Activated CD4-positive, alpha-beta memory T cell treated with anti-CD3 and anti-CD28 coated beads for 36 hours (primary cell): ENCODE measurements at places on chromosomes 4 and X. TPM values are rescaled to one million over a fixed set of nuclear protein-coding genes. Genes with fewer than 3 reads are reported as not detected.

DNA sequence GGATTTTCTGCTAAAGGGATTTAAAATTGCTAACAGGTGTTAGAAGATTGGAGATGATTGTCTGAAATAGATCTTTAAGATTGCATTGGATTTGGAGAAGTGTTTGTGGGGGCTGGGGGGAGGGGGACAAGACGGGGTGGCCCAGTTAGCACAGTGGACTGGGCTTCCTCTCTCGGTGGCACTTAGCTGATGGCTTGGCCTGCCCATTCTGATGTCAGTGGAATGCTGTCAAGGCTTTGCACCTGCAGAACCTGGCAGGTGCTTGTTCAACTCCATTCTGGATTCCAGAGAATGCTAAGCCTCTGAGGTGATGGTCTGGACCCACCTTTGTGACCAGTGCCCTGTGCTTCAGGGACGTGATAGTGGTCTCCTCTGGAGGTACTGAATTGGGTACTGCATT, 43.7 kb downstream of the ADD1 start:
- H3K4me1 ChIP-seq = no peaks in the 10 kb centered on the region
- H3K36me3 ChIP-seq = peaks cover 30% of the 10 kb centered on the region
- H3K27me3 ChIP-seq = no peaks in the 10 kb centered on the region

- DNase-seq = no peak
- H3K4me3 ChIP-seq = peak overlapping the region; percentile 39
- H3K27ac ChIP-seq = peak overlapping the region; percentile 86
Measured at GRCh38 chrX:45755703-45756102, 555.0 kb upstream of the DIPK2B start.

- H3K27me3 ChIP-seq = no peaks in the 10 kb centered on the region
- H3K27ac ChIP-seq = no peak overlapping the region
- H3K4me3 ChIP-seq = no peak overlapping the region
- no peaks in the 10 kb centered on the region for H3K36me3 ChIP-seq
- H3K4me1 ChIP-seq = peaks cover 2% of the 10 kb centered on the region
- DNase-seq = no peak
Measured at GRCh38 chrX:24306440-24306839, 7.4 kb downstream of the SUPT20HL2 start.

- H3K4me1 ChIP-seq = no peaks in the 10 kb centered on the region
- no peaks in the 10 kb centered on the region for H3K36me3 ChIP-seq
- DNase-seq = peak; percentile 69
- H3K27me3 ChIP-seq = peaks cover 2% of the 10 kb centered on the region
- no peak overlapping the region for H3K27ac ChIP-seq
- H3K4me3 ChIP-seq = no peak overlapping the region
Measured at GRCh38 chrX:153539171-153539978, 21.9 kb downstream of the ATP2B3 start.

DNA sequence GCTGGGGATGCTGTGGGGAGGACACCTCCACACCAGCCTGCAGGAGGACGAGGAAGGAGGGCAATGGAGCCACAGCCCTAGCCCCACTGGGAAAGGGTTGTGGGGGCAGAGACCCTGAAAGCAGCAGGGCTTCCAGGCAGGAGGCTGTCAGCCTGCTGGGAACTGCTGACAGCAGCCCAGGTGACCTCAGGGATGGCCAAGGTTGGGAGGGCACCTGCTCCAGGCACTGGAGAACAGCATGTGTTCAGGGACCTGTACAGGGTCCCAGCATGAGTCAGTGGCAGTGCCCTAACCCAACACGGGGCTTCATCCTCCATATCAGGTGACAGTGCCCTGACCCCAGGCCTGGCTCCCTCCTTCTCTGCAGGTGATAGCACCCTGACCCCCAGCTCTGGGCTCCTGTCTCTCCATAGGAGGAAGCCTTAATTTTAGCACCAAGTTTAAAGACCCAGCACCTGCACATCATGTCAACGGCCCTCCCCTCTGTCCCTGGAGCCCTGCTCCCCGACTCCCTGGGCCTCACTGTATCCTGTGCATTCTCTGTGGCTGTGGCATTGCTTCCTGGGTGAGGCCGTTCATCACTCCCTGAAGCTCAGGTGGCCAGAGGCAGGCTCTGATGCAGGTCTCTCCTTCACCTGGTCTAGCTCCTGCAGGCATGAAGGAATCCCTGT, 66.3 kb downstream of the CRMP1 start:
- no peak overlapping the region for H3K4me3 ChIP-seq
- H3K36me3 ChIP-seq = no peaks in the 10 kb centered on the region
- no peak overlapping the region for H3K27ac ChIP-seq
- no peak for DNase-seq
- peaks cover 11% of the 10 kb centered on the region for H3K4me1 ChIP-seq
- H3K27me3 ChIP-seq = no peaks in the 10 kb centered on the region

DNA sequence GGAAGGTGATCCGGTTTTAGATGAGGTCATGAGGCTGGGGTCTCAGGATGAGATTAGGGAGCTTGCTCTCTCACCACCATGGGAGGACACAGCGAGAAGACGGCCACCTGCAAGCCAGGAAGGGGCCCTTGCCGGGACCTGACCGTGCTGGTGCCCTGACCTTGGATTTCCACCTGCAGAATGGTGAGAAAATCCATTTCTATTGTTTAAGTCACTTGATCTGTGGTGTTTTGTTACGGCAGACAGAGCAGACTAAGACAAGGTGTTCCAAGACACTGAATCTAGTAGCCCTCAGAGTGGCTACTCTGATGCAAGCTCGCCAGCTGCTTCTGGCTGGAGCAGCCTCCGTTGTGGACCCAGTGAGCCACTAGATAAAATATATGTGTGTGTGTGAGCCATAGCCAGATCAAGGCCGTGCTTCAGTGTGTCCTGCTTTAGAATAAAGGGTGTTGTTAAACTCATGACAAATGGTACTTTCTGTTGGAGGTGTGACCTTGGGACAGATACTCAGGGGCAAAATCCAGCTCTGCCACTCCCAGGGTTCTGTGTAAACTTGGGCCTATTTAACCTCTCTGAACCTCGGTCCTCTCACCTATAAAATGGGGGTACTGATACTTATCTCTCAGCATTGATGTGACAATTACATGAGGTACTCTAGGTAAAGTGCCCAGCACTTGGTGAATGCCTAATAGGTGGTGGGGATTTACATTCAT, 67.9 kb upstream of the STX18 start:
- H3K4me3 ChIP-seq = no peak overlapping the region
- no peaks in the 10 kb centered on the region for H3K27me3 ChIP-seq
- H3K36me3 ChIP-seq = peaks cover 3% of the 10 kb centered on the region
- no peaks in the 10 kb centered on the region for H3K4me1 ChIP-seq
- H3K27ac ChIP-seq = no peak overlapping the region

GRCh38 chr4:6714954-6715353, 1.0 kb upstream of the BLOC1S4 start:
- DNase-seq = no peak
- peak overlapping the region; percentile 49 for H3K27ac ChIP-seq
- H3K4me1 ChIP-seq = peaks cover 33% of the 10 kb centered on the region
- no peak overlapping the region for H3K4me3 ChIP-seq
- peaks cover 3% of the 10 kb centered on the region for H3K27me3 ChIP-seq

DNA sequence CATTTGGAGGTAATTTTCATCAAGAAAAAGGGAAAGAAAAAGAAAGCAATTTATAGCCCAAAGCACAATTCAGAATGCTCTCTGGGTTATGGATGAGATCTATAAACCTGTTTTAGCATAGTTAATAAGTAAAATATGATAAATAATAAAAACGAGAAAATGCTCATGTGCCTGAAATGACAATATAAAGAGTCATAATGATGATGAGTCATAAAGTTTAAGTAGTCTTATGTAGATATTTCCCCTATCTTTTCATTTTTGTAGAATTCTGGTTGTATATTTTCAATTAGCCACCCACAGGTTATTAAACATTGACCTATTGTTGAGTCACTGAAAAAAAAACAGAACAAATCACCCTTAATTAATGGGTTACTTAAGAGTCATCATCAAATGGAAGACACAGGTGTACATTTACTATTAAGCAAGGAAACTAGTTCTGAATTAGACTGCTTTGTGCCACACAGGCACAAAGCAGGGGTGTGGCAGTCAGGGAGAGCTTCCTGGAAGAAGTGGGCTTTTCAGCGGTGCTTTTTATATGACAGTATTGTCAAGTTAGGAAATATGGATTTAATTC, 29.3 kb downstream of the BEND4 start:
- H3K27ac ChIP-seq = no peak overlapping the region
- H3K36me3 ChIP-seq = no peaks in the 10 kb centered on the region
- H3K4me3 ChIP-seq = no peak overlapping the region
- no peak for DNase-seq
- H3K27me3 ChIP-seq = peaks cover 9% of the 10 kb centered on the region
- no peaks in the 10 kb centered on the region for H3K4me1 ChIP-seq

GRCh38 chr4:142202404-142203332, 566.3 kb downstream of the IL15 start:
- H3K4me1 ChIP-seq = peaks cover 17% of the 10 kb centered on the region
- H3K27me3 ChIP-seq = no peaks in the 10 kb centered on the region
- peaks cover 20% of the 10 kb centered on the region for H3K36me3 ChIP-seq
- no peak overlapping the region for H3K27ac ChIP-seq
- H3K4me3 ChIP-seq = no peak overlapping the region

DNA sequence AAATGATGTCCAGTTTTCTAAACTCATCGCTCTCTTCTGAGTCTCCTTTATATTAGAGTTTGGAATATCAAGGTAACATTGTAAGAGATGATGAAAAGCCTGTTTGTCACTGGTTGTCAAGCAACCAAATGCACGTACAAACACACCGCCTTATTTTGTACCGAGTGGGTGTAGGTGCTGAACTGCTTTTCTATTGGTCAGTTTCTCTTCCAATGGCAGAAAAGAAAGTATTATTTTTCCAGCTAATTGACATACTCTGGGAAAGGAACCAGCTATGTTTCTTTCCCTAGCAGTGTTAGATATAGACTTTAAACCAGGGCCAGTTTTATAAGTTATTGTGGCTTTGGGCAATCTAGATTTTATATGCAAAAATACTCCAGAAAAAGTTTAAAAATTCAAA, 6.6 kb upstream of the PPM1K start:
- H3K27me3 ChIP-seq = no peaks in the 10 kb centered on the region
- DNase-seq = no peak
- H3K27ac ChIP-seq = no peak overlapping the region

DNA sequence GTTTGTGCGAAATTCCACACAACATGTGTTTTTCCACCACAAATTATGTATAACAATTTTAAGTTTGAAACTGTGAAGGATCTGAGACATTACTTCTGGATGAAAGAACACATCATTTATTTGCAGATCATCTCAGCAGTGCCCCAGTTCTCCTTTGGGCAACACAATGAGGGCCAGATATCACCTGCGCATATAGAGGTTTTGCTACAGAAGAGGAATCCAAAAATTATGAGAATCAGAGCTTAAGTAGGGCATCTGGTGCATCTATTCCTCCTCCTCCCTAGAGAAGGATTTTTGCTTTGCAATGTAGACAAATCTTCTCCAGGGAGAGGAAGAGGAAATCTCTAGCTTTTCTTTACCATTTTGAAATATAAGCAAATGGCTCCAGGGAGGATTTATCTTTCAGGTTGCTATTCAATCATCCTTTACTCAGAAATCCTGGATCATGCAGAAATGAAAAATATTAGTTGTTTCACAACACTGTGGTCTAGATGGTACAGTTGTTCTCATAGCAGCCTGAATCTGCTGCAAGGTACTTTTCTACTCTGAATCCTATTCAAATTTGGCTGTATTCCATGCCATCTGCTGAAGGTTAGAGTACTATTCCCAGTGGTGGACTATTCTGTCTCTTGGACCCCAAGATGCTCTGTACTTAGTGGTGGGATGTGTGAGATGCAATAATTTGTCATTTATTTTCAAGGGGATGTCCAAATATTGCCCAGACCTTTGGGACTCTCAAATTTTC, 132.1 kb downstream of the SNCA start:
- H3K27ac ChIP-seq = no peak overlapping the region
- no peak overlapping the region for H3K4me3 ChIP-seq
- peaks cover 1% of the 10 kb centered on the region for H3K27me3 ChIP-seq
- no peak for DNase-seq
- H3K4me1 ChIP-seq = no peaks in the 10 kb centered on the region

DNA sequence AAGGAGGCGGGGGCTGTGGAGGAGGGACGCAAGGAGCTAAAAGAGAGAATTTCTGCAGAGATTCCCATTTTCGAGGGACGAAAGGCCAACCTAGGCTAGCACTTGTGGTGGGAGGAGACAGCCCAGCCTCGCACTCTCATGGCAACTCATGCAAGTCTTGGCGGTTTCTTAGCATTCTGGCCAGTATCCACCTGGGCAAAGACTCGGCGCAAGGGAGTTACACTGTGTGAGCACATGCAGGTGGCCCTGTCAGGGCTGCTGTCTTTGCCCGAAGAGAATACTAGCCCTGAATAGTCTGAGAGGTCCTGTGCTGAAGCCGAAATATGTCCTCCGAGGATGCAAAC, 15.5 kb downstream of the MCF2 start:
- H3K27ac ChIP-seq = no peak overlapping the region
- no peak overlapping the region for H3K4me3 ChIP-seq
- H3K27me3 ChIP-seq = peaks cover 7% of the 10 kb centered on the region
- H3K36me3 ChIP-seq = no peaks in the 10 kb centered on the region

- H3K27me3 ChIP-seq = no peaks in the 10 kb centered on the region
- no peak overlapping the region for H3K27ac ChIP-seq
- DNase-seq = no peak
Measured at GRCh38 chrX:10634392-10635161, 14.2 kb upstream of the MID1 start.

GRCh38 chr4:102392033-102392744, 46.9 kb upstream of the SLC39A8 start:
- H3K4me3 ChIP-seq = no peak overlapping the region
- H3K4me1 ChIP-seq = peaks cover 14% of the 10 kb centered on the region
- no peak overlapping the region for H3K27ac ChIP-seq
- H3K36me3 ChIP-seq = no peaks in the 10 kb centered on the region
- H3K27me3 ChIP-seq = peaks cover 6% of the 10 kb centered on the region

- H3K36me3 ChIP-seq = no peaks in the 10 kb centered on the region
- H3K27me3 ChIP-seq = peaks cover 2% of the 10 kb centered on the region
- H3K27ac ChIP-seq = no peak overlapping the region
- H3K4me1 ChIP-seq = no peaks in the 10 kb centered on the region
Measured at GRCh38 chrX:107470971-107471370, 21.5 kb downstream of the FRMPD3 start.

DNA sequence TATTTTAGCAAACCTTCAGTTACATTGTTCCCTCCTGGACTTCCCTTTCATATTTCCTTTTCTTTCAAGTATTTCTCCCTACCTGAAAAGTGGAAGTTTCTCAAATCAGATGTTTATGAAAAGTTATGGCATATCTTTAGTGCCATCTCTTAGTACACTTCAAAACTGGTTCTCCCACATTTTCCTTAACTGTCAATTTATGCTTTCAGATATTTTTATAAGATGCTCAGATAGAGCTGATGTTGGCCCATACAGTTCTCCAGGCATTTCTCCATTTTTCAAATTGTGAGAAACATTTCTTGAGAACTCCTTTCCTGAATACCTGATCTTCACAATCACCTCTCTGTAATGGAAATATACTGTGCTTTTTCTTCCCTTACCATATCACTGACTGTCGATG, 32.5 kb upstream of the AP1AR start:
- DNase-seq = no peak
- H3K36me3 ChIP-seq = no peaks in the 10 kb centered on the region
- H3K27me3 ChIP-seq = peaks cover 4% of the 10 kb centered on the region
- H3K27ac ChIP-seq = no peak overlapping the region

GRCh38 chr4:107518076-107518475, 202.0 kb downstream of the PAPSS1 start:
- H3K27ac ChIP-seq = no peak overlapping the region
- no peaks in the 10 kb centered on the region for H3K36me3 ChIP-seq
- H3K4me1 ChIP-seq = no peaks in the 10 kb centered on the region
- H3K27me3 ChIP-seq = no peaks in the 10 kb centered on the region
- H3K4me3 ChIP-seq = no peak overlapping the region

GRCh38 chrX:30241724-30242415, at the start of gene MAGEB4:
Gene MAGEB4 (plus strand): TSS chrX:30242000. CDS start chrX:30242136, 136 bp downstream.
- no peak within 1 kb of the TSS for H3K27ac ChIP-seq
- DNase-seq = no peak
- H3K27me3 ChIP-seq = no peaks in the 10 kb centered on the region
- no peaks in the 10 kb centered on the region for H3K36me3 ChIP-seq

Gene SPANXB1
- not detected for total RNA-seq

Gene SPATA4
- total RNA-seq = not detected

Gene EVC2
- total RNA-seq = 1.8 TPM

Gene RAB9B
- total RNA-seq = 0.57 TPM

Gene PPEF2
- total RNA-seq = 0.40 TPM

Gene GASK1B
- total RNA-seq = not detected
